Thoracic aorta (tissue), 2 donors: ENCODE measurements at places on chromosomes 1 and 21. TPM values are rescaled to one million over a fixed set of nuclear protein-coding genes. Genes with fewer than 3 reads are reported as not detected.

Gene CA6
- total RNA-seq = not detected

- no peak for DNase-seq
Measured at GRCh38 chr1:35569936-35570335, 3.2 kb upstream of the TFAP2E start.

- no peak for DNase-seq
Measured at GRCh38 chr1:14522077-14522925, 76.2 kb upstream of the KAZN start.

- DNase-seq = no peak
Measured at GRCh38 chr1:203771901-203772301, 6.9 kb downstream of the LAX1 start.

DNA sequence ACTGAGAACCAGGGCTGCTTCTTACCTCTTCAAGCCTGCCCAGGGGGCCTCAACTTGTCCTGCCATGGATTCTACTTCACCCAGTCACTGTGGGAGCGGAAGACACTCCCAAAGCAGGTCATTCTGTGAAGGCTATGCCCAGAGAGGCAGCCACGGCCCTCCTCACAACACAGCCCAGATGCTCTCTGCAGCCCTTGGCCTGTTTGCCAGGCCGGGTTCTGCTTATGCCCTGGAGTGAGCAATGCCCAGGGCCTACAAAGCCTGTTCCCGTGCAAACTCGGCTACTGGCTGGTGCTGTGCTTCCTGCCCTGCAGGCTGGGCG is 33.8 kb upstream of the SLC30A1 start:
- no peak for DNase-seq

Gene FAM163A
- not detected for total RNA-seq

DNA sequence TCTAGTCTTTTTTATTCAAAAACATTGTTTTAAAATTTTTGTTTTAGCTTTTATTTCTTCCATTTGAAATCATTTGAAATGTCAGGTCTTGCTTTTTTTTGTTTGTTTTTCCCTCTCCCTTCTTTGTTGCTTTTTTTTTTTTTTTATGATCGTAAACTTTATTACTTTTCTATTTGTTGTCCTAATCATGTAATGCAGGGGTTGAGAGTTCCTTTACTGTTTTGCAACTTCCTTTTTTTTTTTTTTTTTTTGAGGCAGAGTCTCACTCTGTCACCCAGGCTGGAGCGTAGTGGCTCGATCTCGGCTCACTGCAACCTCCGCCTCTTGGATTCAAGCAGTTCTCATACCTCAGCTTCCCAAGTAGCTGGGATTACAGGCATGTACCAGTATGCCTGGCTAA is 24.8 kb downstream of the IVNS1ABP start:
- no peak for DNase-seq

Gene AK4
- total RNA-seq = 35.8 TPM

- no peak for DNase-seq
Measured at GRCh38 chr21:46397993-46398392, 60.7 kb upstream of the DIP2A start.

Gene BTF3L4
- total RNA-seq = 38.9 TPM
